Common myeloid progenitor, CD34-positive (primary cell): ENCODE measurements at places on chromosomes 2 and 18.

DNA sequence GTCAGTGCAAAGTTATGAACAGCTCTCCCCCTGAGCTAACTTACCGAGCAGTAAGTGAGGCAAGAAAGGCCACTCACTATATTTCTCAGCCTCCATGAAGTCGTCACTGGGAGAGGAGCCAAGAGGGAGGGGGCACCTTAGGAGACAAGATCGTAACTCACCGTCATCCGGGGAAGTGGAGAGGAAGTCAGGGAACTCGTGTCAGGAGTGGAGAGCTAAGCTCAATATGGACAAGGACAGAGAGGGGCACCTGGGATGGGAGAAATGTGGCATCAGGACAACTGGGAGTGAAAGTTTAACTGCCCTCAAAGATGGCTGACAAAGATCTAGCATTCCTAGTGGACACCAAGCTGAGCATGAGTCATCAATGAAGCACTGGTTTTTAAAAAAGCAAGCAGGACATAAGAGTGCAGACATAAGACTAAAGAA lies 37.1 kb downstream of the BCL11A start:
- peak; percentile 42 for DNase-seq
- peaks cover 27% of the 10 kb centered on the region for H3K36me3 ChIP-seq
- no peak overlapping the region for H3K27ac ChIP-seq
- H3K4me3 ChIP-seq = no peak overlapping the region

DNA sequence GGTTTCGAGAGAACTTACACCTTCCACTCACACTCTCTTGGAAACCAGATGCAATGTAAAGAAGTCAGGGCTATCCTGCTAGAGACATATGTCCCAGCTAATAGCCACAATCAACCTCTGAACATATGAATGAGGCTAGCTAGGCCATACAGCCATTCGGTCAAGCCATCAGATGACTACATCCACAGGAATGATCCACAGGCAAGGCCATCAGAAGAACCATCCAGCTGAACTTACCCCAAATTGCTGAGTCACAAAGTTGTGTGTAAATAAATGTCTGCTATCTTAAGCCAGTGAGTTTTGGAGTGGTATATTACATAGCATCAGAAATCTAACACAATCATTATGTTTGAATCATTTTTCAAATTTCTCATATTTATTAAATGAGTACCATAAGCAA lies 5.2 kb upstream of the SPAST start:
- no peaks in the 10 kb centered on the region for H3K27me3 ChIP-seq
- peaks cover 8% of the 10 kb centered on the region for H3K4me1 ChIP-seq
- no peak overlapping the region for H3K4me3 ChIP-seq
- no peak for DNase-seq
- no peak overlapping the region for H3K27ac ChIP-seq

DNA sequence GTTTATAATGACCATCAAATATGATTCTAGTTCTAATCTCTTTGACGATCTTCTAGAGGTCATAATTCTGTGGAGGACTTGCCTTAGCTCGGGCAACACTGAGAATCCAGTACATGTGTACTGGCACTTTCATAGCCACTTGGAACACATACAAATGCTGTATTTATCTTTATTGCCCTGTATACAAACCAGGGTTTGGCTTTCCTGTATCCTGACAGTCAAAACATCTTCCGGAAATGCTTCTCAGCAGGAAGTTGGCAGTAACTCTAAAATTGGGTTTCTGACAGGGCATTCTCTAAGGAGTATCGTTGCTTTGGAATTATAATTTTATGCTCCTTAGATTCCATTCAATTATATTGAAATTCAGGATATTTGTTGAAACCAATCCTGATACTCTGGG lies 643.6 kb downstream of the NRXN1 start:
- H3K27ac ChIP-seq = no peak overlapping the region
- no peaks in the 10 kb centered on the region for H3K36me3 ChIP-seq
- no peaks in the 10 kb centered on the region for H3K4me1 ChIP-seq
- no peaks in the 10 kb centered on the region for H3K27me3 ChIP-seq

- no peak overlapping the region for H3K4me3 ChIP-seq
- H3K36me3 ChIP-seq = no peaks in the 10 kb centered on the region
- no peak for DNase-seq
- H3K4me1 ChIP-seq = no peaks in the 10 kb centered on the region
- no peak overlapping the region for H3K27ac ChIP-seq
Measured at GRCh38 chr18:64615021-64615420, 466.1 kb upstream of the LINC00305 start.

DNA sequence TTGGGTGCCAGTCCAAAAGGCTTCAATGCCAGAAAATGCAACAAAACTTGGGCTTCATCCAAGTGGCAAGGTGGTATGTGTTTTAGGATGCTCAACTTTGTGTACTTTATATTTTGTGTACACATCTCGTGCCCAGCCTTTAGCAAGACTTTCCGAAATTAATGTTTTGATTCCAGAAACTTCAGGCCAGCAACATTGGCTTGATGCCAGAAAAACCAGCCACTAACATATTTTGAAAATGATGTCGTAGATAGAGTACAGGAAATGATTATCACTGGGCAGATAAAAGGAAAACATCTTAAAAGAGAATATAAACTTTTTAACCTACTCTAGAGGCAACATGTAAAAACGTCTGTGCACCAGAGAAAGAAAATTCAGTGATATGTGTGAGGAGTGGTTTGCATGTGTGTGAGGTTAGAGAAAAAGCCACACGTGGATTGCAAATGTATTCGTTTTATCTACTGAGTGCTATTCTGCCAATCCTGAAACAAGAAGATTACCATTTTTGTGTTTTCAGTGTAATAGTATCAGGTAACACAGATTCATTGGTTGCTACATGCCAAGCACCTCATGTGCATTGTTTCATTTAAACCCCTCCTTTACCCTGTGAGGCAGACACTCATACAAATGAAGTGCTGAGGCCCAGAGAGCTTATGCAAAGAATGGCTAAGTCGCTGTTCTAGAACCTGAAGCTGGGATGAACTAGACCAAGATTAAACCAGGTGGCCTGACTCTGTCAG lies 264.8 kb downstream of the C1D start:
- DNase-seq = no peak
- H3K36me3 ChIP-seq = no peaks in the 10 kb centered on the region
- no peaks in the 10 kb centered on the region for H3K4me1 ChIP-seq
- H3K4me3 ChIP-seq = no peak overlapping the region
- H3K27ac ChIP-seq = no peak overlapping the region

DNA sequence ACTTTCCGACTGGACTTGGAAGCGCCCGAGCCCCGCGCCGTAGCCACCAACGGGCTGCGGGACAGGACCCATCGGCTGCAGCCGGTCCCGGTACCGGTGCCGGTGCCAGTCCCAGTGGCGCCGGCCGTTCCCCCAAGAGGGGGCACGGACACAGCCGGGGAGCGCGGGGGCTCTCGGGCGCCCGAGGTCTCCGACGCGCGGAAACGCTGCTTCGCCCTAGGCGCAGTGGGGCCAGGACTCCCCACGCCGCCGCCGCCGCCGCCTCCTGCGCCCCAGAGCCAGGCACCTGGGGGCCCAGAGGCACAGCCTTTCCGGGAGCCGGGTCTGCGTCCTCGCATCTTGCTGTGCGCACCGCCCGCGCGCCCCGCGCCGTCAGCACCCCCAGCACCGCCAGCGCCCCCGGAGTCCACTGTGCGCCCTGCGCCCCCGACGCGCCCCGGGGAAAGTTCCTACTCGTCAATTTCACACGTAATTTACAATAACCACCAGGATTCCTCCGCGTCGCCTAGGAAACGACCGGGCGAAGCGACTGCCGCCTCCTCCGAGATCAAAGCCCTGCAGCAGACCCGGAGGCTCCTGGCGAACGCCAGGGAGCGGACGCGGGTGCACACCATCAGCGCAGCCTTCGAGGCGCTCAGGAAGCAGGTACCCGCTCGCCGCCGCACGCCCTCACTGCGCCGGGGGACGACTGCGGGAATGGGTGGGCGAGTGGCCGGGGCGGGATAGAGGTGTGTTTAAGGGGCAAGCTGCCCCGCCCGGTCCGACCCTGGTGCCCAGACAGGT lies 713 bp downstream of the ATOH8 start:
- peak; percentile 63 for DNase-seq
- no peak overlapping the region for H3K27ac ChIP-seq
- H3K4me1 ChIP-seq = peaks cover 24% of the 10 kb centered on the region
- peak overlapping the region; percentile 64 for H3K4me3 ChIP-seq

DNA sequence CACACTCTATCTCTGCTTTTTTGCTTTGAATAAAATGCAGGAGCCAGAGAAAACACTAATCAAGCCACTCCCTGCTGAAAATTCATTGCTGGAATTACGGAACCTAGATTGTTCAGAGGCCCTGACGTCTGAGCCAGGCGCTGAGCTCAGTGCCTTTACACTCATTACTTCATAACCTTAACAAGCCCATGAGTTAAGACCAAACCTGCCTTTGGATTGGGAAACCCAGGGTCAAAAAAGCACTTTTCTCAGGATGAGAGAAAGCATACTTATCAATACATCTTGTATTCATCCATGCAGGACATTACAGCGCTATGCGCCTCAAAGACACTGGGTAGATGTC lies 762 bp downstream of the INO80C start:
- DNase-seq = peak; percentile 58
- peak overlapping the region; percentile 89 for H3K27ac ChIP-seq

GRCh38 chr2:118459426-118459825 lies 371.2 kb downstream of the INSIG2 start:
- H3K36me3 ChIP-seq = no peaks in the 10 kb centered on the region
- no peak for DNase-seq
- no peak overlapping the region for H3K27ac ChIP-seq
- H3K27me3 ChIP-seq = no peaks in the 10 kb centered on the region
- H3K4me3 ChIP-seq = no peak overlapping the region

DNA sequence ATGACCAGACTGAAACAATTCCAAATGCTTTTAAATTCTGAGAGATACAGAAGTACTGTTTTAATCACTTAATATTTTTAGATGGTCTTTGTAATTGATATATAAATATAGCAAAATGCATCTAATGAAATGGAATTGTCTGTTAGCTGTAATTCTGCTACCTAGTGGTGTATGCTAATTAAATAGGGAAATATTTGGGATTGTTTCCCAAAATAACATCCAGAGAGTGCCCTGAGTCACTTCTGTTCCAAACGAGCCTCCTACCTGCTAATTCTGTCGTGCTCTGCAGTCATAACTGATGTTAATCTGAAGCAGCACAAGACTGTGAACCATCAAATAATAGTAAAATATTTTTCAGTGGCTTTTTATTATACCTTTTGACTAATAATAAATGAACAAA lies 71.4 kb upstream of the NOSTRIN start:
- no peak overlapping the region for H3K27ac ChIP-seq
- H3K4me3 ChIP-seq = no peak overlapping the region
- H3K4me1 ChIP-seq = peaks cover 2% of the 10 kb centered on the region

DNA sequence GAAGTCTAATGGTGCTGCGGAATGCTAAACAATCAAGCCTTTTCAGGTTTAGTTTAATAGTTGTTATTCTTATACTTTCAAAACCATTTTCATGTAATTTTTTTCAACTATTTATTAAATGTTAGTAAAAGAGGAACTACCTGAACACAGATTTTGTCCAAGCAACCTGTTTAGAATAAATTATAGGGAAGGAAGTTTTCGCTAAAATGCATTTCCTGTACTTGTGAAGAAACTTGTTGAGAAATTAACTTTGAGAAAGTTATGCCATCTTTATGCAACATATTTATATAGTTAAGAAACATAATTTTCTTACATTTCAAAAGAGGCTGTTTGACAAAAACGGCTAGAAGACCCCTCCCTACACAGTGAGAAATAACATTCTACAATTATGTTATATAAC lies 16.6 kb downstream of the MAP4K4 start:
- H3K27ac ChIP-seq = no peak overlapping the region
- peaks cover 21% of the 10 kb centered on the region for H3K4me1 ChIP-seq
- DNase-seq = no peak
- H3K36me3 ChIP-seq = no peaks in the 10 kb centered on the region
- no peaks in the 10 kb centered on the region for H3K27me3 ChIP-seq

GRCh38 chr2:68590702-68591101 lies 52.7 kb upstream of the PROKR1 start:
- no peak overlapping the region for H3K4me3 ChIP-seq
- H3K36me3 ChIP-seq = no peaks in the 10 kb centered on the region
- H3K4me1 ChIP-seq = no peaks in the 10 kb centered on the region

GRCh38 chr2:120269076-120269744 lies 16.6 kb downstream of the RALB start:
- DNase-seq = no peak
- no peaks in the 10 kb centered on the region for H3K27me3 ChIP-seq
- peaks cover 14% of the 10 kb centered on the region for H3K4me1 ChIP-seq
- H3K4me3 ChIP-seq = no peak overlapping the region

DNA sequence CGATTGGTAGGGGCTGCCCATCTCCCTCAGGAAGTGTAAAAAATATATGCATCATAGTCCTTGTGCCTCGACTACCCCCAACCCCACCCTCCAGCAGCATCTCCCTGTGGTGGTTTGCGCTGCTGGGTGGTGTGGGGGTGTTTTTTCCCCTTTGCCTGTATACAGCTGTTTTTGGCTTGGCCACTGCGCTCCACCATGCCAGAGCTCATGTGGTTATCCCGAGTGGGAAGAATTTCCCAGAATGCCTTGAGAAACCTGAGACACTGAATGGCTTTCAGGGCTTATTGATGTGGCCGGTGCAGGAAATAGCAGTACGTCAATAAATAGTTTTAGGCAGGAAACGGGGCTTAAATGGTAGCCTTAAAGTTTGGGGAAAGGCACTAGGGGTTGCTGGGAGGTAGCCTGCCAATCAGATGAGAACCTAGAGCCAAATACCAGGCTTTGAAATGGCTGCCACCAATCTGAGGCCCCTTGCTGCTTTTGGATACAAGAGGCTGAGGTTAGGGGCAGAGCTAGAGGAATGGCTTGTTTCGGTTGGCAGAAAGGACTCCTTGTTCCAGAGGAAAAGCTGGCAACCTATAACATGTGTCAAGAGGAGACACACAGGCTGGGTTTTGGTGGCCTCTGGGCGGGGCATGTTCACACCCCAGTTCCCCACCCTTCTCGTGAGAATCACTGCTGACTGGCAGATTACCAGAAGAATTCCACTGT lies 144.1 kb downstream of the SMAD7 start:
- no peaks in the 10 kb centered on the region for H3K4me1 ChIP-seq
- no peaks in the 10 kb centered on the region for H3K27me3 ChIP-seq
- H3K27ac ChIP-seq = no peak overlapping the region
- peaks cover 2% of the 10 kb centered on the region for H3K36me3 ChIP-seq
- no peak overlapping the region for H3K4me3 ChIP-seq

DNA sequence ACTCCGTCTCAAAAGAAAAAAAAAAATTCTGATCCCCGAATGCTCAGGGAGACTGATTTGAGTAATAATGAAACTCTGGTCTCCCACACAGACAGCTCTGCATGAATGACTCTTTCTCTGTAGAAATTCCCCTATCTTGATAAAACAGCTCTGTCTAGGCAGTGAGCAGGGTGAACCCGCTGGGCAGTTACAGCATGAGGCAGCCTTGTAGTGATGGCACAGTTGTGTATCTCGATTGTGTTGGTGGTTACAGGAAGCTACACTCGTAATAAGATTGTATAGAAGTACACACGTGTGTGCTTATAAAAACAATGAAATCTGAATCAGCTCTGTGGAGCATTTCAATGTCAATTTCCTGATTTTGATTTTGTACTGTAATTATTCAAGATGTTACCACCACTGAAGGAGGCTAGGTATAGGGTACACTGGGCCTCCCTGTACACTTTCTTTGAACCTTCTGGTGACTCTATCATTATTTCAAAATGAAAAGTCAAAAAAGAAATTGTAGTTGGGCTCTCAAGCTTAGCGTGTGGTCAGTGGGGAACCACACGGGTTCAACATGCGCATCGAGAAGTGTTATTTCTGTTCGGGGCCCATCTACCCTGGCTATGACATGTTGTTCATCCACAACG lies 34.9 kb upstream of the ATP8B1 start:
- no peak overlapping the region for H3K4me3 ChIP-seq
- H3K36me3 ChIP-seq = no peaks in the 10 kb centered on the region
- H3K27ac ChIP-seq = no peak overlapping the region
- H3K4me1 ChIP-seq = peaks cover 8% of the 10 kb centered on the region
- no peaks in the 10 kb centered on the region for H3K27me3 ChIP-seq

GRCh38 chr2:105712981-105713596 lies 31.6 kb upstream of the NCK2 start:
- no peaks in the 10 kb centered on the region for H3K27me3 ChIP-seq
- H3K4me1 ChIP-seq = peaks cover 12% of the 10 kb centered on the region
- DNase-seq = no peak
